ENCODE measurements at places on chromosomes 1 and 21. TPM values are rescaled to one million over a fixed set of nuclear protein-coding genes. Genes with fewer than 3 reads are reported as not detected.

GRCh38 chr1:16012590-16013219 lies 5.1 kb downstream of the HSPB7 start:
- peak overlapping the region; percentile 32 for H3K4me3 ChIP-seq
- DNase-seq, result peak; percentile 54
- peaks cover 4% of the 10 kb centered on the region for H3K4me1 ChIP-seq
- no peaks in the 10 kb centered on the region for H3K27me3 ChIP-seq

GRCh38 chr21:35208810-35209517 lies 159.9 kb upstream of the RUNX1 start:
- no peaks in the 10 kb centered on the region for H3K27me3 ChIP-seq
- no peaks in the 10 kb centered on the region for H3K4me1 ChIP-seq
- DNase-seq, result no peak
- no peaks in the 10 kb centered on the region for H3K36me3 ChIP-seq

- H3K27ac ChIP-seq, result no peak overlapping the region
- DNase-seq, result no peak
- no peak overlapping the region for H3K4me3 ChIP-seq
- H3K27me3 ChIP-seq, result no peaks in the 10 kb centered on the region
These were observed 68.0 kb downstream of the RUNX3 start for GRCh38 chr1:24861821-24862727.

Gene COL16A1
- 55.2 TPM for total RNA-seq

DNA sequence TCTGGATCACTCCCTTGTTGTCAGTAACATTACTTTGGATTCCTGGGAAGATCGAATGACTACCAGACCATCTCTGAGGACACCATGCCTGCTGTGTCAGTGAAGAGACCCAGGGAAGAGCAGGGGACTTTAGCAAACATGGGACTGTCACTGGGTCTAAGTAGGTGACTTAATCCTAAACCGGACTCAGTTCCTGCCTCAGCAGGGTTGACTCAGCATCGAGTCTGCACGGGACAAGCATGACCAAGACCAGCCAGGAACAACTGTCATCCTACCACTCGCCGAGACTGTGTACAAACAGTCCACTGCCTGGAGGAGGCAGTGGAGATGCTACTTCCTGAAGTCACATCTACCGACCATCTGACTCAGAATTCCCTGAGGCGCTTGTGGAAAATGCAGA lies 53.2 kb upstream of the RAB4A start:
- H3K36me3 ChIP-seq, result no peaks in the 10 kb centered on the region
- H3K4me1 ChIP-seq, result peaks cover 7% of the 10 kb centered on the region
- no peak overlapping the region for H3K27ac ChIP-seq
- H3K4me3 ChIP-seq, result no peak overlapping the region

GRCh38 chr1:7902478-7903085 lies 38.1 kb downstream of the TNFRSF9 start:
- H3K36me3 ChIP-seq, result no peaks in the 10 kb centered on the region
- H3K4me3 ChIP-seq, result no peak overlapping the region
- H3K27me3 ChIP-seq, result no peaks in the 10 kb centered on the region
- no peak for DNase-seq

- no peaks in the 10 kb centered on the region for H3K36me3 ChIP-seq
- H3K4me3 ChIP-seq, result no peak overlapping the region
- no peak overlapping the region for H3K27ac ChIP-seq
- no peaks in the 10 kb centered on the region for H3K4me1 ChIP-seq
- H3K27me3 ChIP-seq, result no peaks in the 10 kb centered on the region
- DNase-seq, result no peak
These were observed 3.0 kb upstream of the MDM4 start for GRCh38 chr1:204513117-204513716.

GRCh38 chr1:36323636-36324352 lies at the start of gene EVA1B:
Gene EVA1B, minus strand, starts transcription at chr1:36323645. Its CDS starts 608 bp downstream, at chr1:36323037.
- H3K4me3 ChIP-seq, result peak within 1 kb of the TSS; percentile 80
- no peaks in the 10 kb centered on the region for H3K27me3 ChIP-seq
- H3K27ac ChIP-seq, result peak within 1 kb of the TSS; percentile 96
- no peaks in the 10 kb centered on the region for H3K36me3 ChIP-seq
- DNase-seq, result peak; percentile 79

- DNase-seq, result no peak
- H3K27ac ChIP-seq, result peak overlapping the region; percentile 7
- no peak overlapping the region for H3K4me3 ChIP-seq
- no peaks in the 10 kb centered on the region for H3K27me3 ChIP-seq
These were observed 40.7 kb upstream of the EYA3 start for GRCh38 chr1:28129150-28129549.

DNA sequence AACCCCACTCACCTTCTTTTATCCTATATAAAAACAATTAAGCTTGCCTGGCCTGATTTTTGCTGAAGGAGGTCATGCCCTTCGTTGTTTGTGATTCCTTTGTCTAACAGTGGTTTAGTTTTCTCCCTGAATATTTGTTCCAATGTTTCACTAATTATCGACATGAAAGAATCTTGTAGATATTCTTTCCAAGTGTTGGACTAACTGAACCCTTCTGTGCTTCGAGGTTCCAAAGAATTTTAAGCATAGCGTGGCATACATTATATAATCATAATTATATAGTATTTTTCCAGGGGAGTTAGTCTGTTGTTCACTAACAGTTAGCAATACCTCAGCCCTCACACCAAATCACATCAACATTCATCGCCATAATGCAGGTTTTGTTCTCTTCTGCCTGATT lies 418.9 kb upstream of the ADGRL2 start:
- H3K4me1 ChIP-seq, result no peaks in the 10 kb centered on the region
- H3K27ac ChIP-seq, result no peak overlapping the region
- no peak for DNase-seq
- H3K27me3 ChIP-seq, result no peaks in the 10 kb centered on the region
- no peak overlapping the region for H3K4me3 ChIP-seq

Gene HEATR1
- 30.5 TPM for total RNA-seq

DNA sequence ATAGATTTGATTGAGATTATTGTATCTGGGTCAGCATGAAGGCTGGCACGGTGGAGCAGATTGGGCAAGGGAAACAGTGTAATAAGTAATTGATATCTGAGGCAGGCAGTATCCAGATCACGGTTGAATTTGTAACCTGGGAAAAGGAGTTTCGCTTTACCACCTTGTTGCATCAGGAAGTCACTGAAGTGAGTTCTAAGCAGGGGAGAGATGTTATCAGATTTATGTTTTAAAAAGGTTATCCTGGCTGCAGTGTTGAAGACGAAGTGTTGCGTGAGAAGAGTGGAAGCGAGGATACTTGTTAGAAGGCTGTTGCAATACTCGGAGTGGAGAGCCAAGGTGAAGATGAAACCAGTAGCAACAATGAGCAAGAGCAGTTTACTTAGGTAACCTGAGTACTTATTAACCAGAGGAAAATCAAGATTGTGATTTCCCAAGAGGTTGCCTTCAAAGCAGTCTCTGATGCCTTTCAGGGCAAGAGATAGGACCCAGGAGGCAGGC lies 77.8 kb downstream of the LHX9 start:
- no peak for DNase-seq
- H3K4me1 ChIP-seq, result no peaks in the 10 kb centered on the region
- H3K4me3 ChIP-seq, result no peak overlapping the region
- H3K27me3 ChIP-seq, result no peaks in the 10 kb centered on the region

Gene OLIG1
- not detected for total RNA-seq

Gene LCE2A
- total RNA-seq, result not detected

Gene KCNE1
- total RNA-seq, result 1.6 TPM

- no peaks in the 10 kb centered on the region for H3K4me1 ChIP-seq
- H3K27ac ChIP-seq, result no peak overlapping the region
- no peaks in the 10 kb centered on the region for H3K27me3 ChIP-seq
- DNase-seq, result no peak
- H3K4me3 ChIP-seq, result no peak overlapping the region
These were observed 31.4 kb upstream of the SOAT1 start for GRCh38 chr1:179262183-179262582.

Gene LHX8
- total RNA-seq, result not detected

Data from breast epithelium (tissue), 4 donors.